ENCODE measurements at places on chromosomes 7 and 10.

DNA sequence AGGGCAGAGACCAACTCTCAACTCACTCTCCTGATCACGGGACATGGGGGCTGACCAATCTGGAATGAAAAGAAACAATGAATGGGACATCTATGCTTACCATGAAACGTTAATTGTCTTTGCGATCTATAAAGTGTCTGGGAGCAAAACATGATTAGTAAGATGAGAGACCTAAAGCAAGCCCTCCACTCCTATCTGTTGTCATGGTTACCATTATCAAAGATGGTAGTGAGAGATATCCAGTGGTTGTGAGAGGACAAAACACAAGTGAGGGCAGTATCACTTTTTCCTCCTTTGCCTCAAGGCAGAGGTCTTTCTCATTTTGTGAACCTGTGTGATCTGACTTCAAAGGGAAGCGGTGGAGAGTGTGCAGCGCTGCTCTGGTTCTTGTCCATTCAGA lies 130.1 kb downstream of the LSM5 start:
- no peak for DNase-seq

DNA sequence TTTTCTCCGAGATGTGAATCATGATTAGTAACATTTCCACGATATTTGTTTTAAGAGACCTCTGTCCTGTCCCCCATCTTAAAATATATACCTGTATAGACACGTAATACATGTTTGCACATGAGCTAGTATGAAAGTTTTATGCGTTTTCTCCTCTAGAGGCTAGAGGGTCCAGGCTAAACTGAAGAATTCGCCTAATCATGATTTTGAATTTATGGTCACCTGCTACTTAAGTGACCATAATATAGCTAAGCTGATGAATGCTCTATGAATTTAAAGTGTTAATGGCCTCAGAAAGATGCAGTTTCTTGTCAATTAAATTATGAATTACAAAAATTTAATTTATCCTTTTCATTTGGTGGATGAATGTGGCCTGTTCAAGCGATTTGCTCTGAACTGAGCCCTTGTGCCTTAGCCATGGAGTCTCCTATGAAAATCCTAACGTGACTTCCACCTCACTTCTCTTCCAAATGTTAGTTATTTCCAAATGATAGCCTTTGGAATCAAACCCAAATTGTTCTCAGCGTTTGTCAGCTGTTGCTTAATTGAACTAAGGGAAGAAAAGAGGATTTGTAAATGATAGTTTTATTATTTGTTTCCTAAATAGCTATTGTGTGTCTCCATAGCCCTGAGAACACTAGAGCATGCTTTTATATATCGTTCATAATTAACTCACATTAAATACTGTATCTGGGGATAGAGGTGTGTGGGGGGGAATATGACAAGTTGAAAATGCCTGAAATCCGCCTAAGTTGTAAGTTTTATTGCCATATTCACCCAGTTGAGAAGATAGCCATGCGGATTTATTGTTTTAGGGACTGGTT lies 2.3 kb downstream of the CELF2 start:
- DNase-seq = no peak

- no peak for DNase-seq
Measured at GRCh38 chr10:31774928-31775650, 153.5 kb downstream of the ARHGAP12 start.

GRCh38 chr7:43530553-43531410 lies 52.1 kb upstream of the STK17A start:
- no peak for DNase-seq

GRCh38 chr10:28873540-28873939 lies 196.2 kb downstream of the BAMBI start:
- no peak for DNase-seq
